ENCODE measurements at places on chromosomes 7 and 10.

- no peak for DNase-seq
Measured at GRCh38 chr7:67916571-67917436, 920.2 kb downstream of the TYW1 start.

DNA sequence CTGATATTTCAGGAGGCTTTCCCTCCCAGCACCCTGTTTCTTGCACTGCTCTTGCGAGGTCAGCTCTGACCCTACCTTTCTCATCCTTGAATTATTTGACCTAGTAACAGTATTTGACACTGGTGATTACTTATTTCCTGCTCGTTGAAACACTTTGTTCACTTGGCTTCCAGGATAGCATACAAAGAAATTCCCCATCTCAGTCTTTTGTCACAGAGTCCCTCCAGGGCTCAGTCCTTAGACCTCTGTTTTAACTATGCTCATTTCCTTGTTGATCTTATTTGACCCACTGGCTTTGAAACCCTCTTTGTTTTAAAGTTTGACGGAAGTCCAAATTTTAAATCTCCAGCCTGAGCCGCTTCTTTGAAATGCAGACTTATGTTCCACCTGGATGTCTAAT lies 29.9 kb downstream of the BMPR1A start:
- DNase-seq = no peak

DNA sequence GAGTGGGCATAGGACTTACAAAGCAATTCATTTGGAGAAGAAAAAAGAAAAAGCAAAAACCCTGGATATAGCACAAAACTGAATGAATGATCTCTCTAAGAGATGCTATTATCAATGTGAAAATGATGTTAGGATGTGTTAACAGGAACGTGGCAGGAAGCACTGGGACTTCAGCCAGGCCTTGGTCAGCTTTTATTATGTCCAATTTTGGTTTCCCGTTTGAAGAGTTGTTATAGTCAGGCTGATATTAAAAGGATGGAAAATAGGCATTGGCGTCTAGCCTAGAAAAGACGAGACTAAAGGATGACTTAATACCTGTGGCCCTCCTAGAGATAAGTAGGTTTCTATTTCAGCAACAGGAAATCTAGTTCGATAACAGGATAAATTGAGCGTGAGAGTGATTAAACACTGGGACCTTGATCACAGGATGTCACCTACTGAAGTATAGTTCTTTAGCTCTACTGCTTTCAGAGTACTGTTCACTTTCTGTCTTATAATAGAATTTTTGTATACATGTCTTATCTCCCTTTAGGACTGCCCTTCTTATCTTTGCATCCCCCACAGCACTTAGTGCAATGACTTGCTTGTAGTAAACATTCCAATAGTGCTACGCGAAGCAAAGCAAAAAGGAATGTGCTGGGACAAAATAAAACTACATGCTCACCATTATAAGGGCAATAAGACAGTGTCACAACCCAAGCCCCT lies 99.8 kb upstream of the AGBL3 start:
- no peak for DNase-seq

DNA sequence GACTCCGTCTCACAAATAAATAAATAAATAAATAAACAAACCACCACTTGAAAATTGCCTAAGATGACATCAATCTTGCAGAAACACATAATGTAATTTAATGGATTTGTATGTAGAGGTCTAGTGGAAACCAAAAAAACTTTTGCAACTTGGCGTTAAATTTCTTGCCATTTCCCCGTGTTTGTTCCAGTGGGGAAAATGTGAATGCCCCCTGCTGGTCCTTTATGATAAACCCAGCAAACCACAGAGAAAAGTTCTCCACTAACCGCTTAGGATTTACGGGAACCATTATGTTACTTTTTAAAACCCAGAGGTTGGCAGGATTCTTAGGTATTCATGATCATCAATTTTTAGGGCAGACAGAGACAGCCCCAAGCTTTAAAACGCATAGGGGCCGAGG lies 32.5 kb downstream of the LAMB4 start:
- DNase-seq = no peak

DNA sequence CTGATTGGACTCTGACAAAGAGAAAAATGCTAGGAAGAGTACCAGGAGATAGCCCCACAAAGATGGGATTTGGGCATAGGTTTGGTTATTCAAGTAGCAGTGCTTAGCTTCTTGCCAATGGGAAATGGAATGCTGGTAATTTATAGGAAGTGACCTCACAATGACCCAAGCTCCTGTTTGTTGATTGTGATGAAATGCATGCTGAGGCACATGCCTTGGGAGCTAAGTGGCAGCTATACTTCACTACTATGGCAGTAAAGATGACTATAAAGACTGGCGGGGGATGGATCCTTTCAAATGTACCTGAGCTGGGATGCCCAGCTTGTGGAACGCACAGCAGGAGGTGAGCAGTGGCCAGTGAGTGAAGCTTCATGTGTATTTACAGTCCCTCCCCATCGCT lies 153.8 kb downstream of the ZNF22 start:
- no peak for DNase-seq

DNA sequence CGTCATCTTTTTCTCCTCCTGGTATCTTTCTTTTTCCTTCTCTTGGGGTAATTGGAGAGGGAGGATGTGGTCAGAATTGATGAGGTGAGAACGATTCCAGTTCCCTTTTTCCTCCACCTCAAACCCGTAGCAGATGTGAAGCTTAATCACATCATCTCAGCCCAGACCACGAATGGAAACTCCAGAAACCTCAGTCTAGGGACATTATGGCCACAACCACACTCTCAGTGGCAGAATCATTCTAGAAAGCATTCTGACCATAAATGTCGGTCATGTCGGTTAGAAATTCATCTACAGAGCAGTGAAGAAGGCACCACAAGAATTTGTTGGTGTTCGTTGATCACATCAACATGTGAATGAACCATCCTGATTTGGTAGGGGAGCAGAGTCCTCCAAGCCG lies 78.7 kb downstream of the GATA3 start:
- DNase-seq = no peak

- DNase-seq = no peak
Measured at GRCh38 chr10:74825371-74826141, 844 bp upstream of the KAT6B start.

GRCh38 chr7:7496311-7496710 lies 39.4 kb downstream of the COL28A1 start:
- no peak for DNase-seq

GRCh38 chr10:63549810-63550209 lies 28.6 kb downstream of the REEP3 start:
- no peak for DNase-seq

DNA sequence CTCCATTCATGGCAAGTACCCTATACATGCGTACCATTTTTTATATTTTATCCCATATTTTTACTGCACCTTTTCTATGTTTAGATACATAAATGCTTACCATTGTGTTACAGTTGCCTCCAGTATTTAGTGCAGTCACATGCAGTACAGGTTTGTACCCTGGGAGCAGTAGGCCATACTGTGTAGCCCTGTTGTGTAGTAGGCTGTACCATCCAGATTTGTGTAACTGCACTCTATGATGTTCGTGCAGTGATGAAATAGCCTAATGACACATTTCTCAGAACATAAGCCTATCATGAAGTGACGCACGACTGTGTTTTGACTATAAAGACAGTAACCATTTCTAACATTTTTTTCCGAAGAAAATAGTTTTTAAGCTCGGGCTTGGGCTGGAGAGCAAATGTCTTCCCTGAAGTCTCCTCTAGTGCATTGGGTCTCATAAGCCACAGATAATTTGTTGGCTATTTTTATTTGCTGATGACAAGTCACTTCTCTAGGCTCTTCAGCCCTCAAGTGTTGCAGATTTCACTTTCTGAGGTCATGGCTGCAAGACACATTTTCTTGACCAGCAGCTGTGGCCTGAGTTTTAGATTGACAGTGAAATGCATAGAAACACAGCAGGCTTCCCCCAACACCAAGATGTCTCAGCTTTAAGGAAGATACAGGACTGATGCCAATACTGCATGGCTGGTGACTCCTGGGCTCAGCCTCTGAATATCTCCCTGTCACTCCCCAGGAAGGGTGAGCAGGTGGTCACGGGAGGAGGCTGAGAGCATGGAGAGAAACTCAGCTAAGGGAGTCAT lies 26.9 kb downstream of the EPDR1 start:
- DNase-seq = no peak

- DNase-seq = no peak
Measured at GRCh38 chr10:114043532-114044246, at the start of gene ADRB1. TSS of gene ADRB1 (plus strand) at chr10:114043866. CDS start at chr10:114044133, 267 bp downstream.

- no peak for DNase-seq
Measured at GRCh38 chr7:82423446-82423845, 20.1 kb downstream of the CACNA2D1 start.

GRCh38 chr10:74771054-74771453 lies 55.3 kb upstream of the KAT6B start:
- DNase-seq = no peak

DNA sequence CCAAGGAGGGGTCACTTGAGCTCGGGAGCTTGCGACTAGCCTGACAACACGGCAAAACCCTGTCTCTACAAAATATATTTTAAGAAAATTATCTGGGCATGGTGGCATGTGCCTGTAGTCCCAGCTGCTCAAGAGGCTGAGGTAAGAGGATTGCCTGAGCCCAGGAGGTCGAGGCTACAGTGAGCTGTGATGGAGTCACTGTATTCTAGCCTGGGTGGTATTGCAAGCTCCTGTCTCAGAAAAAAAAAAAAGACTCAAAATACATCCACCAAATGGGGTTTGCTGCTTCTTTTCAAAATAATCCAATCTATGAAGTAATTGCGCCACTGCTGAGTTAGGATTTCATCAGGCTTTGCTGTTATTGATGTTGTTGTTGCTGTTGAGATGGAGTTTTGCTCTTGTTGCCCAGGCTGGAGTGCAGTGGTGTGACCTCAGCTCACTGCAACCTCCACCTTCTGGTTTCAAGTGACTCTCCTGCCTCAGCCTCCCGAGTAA lies 11.1 kb upstream of the VIM start:
- DNase-seq = no peak

GRCh38 chr7:97623333-97623732 lies 108.6 kb upstream of the TAC1 start:
- no peak for DNase-seq

DNA sequence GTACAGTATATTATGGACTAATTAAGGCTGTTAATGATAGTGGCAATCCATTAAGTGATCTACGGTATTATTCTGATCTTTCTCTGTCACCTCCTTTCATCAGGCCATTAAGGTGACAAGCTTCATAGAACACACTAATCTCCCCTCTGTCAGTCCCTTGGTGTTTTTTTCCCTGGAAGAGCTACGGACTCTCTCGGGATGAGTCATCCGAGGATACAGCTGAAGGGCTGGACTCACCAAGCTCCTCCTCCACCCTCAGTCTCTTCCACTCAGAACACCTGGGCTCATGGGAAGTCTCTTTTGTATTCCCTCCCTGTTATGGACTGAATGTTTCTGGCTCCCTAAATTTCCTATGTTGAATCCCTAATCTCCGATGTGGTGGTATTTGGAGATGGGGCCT lies 69.8 kb upstream of the PLXNA4 start:
- no peak for DNase-seq

DNA sequence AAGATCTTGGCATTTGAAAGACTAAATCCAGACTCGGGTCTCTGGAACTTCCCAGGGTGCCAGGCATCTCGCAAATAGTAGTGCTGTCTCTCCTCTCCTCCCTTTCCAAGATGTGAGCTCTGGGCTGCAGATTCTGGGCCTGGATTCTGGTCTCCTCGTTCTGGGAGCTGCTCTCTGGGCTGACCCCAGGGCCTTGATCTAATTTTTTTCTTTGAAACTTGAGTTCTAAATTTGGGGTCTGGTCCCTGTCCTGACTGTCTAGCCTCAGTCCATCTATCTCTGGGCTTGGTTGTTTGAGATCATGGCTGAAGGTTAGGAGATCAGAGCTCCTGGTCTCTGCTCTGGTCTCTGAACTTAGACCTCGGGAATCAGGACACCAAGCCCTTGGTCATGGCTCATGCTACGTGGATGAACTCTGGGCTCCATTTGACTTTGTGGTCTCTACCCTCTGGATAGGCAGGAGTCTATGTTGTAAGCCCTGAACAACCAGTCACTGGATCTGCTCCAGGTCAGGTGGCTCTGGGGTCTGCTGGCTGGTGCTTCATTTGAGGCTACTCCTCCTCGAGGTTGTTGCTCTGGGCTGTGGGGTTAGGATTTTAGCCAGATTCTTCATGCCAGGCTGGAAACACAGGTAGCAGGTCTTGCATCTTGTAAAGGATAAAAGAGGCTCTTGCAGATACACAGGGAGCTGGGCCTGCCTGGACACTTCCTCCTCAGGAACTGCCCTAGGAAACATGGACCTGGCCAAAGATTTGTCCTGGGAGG lies 8.0 kb upstream of the MBL2 start:
- DNase-seq = no peak

DNA sequence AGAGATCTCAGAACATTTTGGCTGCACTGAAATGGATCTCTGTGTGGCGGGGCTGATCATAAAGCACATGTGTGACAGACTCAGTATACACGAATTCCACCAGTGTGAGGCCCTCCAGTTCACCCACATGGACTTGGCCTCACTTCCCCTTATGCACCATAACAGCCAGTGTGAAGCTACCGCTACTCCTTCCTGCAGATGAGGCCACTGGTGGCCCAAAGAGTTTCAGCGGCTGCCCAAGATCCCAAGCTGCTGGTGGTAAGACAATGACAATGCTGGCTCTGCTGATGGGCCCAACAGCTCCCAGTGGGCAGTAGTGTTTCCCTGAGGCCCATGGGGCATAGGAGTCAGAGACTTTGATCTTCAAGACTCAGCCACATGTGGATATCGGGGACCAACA lies 21.0 kb upstream of the C10orf71 start:
- no peak for DNase-seq

DNA sequence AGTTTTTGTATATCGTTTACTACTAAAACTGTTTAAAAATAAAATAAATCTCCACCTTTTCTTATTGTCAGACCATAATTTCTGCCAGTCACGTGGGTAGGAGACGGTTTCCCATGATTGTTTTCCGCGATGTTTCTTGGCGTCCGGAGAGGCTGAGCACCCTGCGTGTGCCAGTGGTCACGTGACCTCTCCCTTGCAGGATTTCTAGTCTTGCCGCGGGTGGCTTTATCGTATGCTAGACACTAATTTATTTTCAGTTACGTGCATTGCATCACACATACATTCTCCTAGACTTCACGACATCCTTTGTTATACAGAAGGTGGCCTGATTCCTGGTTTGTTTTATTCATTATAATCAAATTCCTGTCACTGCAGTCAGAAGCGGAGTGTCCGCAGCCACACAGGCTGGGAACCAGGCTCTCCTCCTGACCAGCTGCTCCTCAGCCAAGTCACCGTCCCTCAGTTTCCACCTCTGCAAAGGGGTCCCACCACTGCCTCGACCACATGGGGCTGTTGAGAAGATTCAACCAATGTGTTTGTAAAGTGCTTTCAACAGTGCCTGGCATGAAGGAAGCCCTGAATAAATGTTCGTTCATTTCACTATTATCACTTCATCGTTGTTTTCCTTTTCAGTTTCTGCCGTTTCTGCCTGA lies 203.2 kb upstream of the PPP2R2D start:
- no peak for DNase-seq

- DNase-seq = no peak
Measured at GRCh38 chr7:71239586-71240268, 107.8 kb downstream of the GALNT17 start.

Data from NCI-H187 (cell line).